ENCODE measurements at places on chromosomes 16 and 17. TPM values are rescaled to one million over a fixed set of nuclear protein-coding genes. Genes with fewer than 3 reads are reported as not detected.
A peak's percentile ranks its signal among the peaks of the same experiment; 100 is the strongest.

DNA sequence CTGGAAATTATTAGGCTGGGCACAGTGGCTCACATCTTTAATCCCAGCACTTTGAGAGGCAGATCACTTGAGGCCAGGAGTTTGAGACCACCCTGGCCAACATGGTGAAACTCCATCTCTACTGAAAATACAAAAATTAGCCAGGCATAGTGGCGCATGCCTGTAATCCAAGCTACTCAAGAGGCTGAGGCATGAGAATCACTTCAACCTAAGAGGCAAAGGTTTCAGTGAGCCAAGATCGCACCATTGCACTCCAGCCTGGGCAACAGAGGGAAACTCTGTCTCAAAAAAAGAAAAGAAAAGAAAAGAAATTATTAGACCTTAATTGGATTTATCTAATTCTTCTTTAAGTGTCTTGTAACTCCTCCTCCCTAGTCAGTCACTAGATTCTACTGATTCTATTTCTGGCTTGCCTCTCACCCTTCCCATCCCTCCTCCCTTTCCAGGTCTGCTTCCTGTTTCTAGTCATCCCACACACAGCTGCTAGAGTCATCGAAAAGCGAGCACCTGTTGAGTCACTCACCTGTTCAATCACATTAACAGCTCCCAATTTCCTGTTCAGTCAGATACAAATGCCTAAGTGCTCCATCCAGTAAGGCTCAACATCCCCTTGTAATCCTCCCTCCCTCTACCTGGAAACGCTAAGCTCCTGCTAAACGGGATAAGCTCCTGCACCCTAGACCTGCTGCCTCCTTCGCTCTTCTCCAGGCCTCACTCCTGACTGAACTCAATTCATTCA lies 34.6 kb downstream of the ERN1 start:
- H3K36me3 ChIP-seq = no peaks in the 10 kb centered on the region
- no peak for DNase-seq
- no peaks in the 10 kb centered on the region for H3K4me1 ChIP-seq
- H3K27ac ChIP-seq = no peak overlapping the region
- no peaks in the 10 kb centered on the region for H3K27me3 ChIP-seq

- no peaks in the 10 kb centered on the region for H3K36me3 ChIP-seq
- no peaks in the 10 kb centered on the region for H3K27me3 ChIP-seq
- H3K27ac ChIP-seq = no peak overlapping the region
- DNase-seq = no peak
Measured at GRCh38 chr17:20171741-20172365, 162.7 kb downstream of the SPECC1 start.

DNA sequence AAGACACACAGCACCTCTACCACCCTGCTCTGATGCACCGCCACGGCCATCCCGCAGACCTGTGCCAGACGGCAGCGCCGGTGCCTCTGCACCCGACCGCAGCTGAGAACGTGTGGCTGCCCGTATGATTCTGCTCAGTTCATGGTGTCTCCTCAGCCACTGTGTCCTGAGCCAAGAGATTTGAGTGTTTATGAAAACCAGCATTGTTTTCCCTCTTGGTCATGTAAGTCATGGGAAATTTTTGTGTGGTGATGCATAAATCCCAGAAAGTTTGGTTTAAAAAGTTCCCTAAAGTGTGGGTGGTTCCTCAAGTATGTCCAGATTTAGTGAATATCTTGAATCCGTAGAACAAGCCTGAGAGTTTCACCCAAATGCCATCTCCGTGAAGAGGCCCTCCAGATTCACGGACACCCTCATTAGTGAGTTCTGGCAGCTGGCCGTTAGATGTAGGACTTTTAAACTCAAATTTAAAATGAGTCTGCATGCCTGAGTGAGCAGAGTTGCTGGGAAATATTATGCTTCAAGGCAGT lies 57.6 kb downstream of the CDRT4 start:
- DNase-seq = peak; percentile 97
- H3K36me3 ChIP-seq = no peaks in the 10 kb centered on the region
- H3K27me3 ChIP-seq = no peaks in the 10 kb centered on the region
- peaks cover 15% of the 10 kb centered on the region for H3K4me1 ChIP-seq
- peak overlapping the region; percentile 80 for H3K27ac ChIP-seq

- no peak overlapping the region for H3K27ac ChIP-seq
- H3K4me3 ChIP-seq = no peak overlapping the region
- H3K27me3 ChIP-seq = no peaks in the 10 kb centered on the region
- H3K36me3 ChIP-seq = peaks cover 22% of the 10 kb centered on the region
- DNase-seq = no peak
Measured at GRCh38 chr16:89290472-89290871, 73.0 kb downstream of the ZNF778 start.

DNA sequence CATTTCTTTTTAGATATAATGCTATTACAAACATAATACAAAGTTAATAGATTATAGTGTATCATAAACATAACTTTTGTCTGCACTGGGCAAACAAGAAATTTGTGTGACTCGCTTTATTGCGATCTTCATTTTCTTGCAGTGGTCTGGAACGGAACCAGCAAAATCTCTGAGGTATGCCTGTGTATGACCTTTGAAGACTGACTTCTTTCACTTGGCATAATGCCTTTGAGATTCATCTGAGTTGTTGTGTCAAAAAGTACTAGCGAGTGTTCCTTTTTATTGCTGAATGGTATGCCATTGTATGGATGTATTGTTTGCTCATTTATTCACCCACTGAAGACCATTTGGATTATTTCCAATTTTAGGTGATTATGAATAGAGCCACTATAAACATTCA lies 69.2 kb downstream of the TANC2 start:
- DNase-seq = peak; percentile 85
- H3K27me3 ChIP-seq = no peaks in the 10 kb centered on the region
- H3K36me3 ChIP-seq = no peaks in the 10 kb centered on the region
- H3K4me1 ChIP-seq = no peaks in the 10 kb centered on the region
- no peak overlapping the region for H3K27ac ChIP-seq

- no peak overlapping the region for H3K4me3 ChIP-seq
- no peaks in the 10 kb centered on the region for H3K36me3 ChIP-seq
- H3K4me1 ChIP-seq = no peaks in the 10 kb centered on the region
- H3K27ac ChIP-seq = no peak overlapping the region
- DNase-seq = no peak
Measured at GRCh38 chr17:81941484-81942166, 4.5 kb upstream of the PYCR1 start.

- no peaks in the 10 kb centered on the region for H3K27me3 ChIP-seq
- no peaks in the 10 kb centered on the region for H3K36me3 ChIP-seq
- H3K4me3 ChIP-seq = no peak overlapping the region
- H3K27ac ChIP-seq = no peak overlapping the region
Measured at GRCh38 chr17:28959471-28959871, 8.2 kb upstream of the PHF12 start.

- no peaks in the 10 kb centered on the region for H3K27me3 ChIP-seq
- no peak overlapping the region for H3K27ac ChIP-seq
- no peak for DNase-seq
Measured at GRCh38 chr17:77437747-77438146, 297.0 kb downstream of the SEC14L1 start.

DNA sequence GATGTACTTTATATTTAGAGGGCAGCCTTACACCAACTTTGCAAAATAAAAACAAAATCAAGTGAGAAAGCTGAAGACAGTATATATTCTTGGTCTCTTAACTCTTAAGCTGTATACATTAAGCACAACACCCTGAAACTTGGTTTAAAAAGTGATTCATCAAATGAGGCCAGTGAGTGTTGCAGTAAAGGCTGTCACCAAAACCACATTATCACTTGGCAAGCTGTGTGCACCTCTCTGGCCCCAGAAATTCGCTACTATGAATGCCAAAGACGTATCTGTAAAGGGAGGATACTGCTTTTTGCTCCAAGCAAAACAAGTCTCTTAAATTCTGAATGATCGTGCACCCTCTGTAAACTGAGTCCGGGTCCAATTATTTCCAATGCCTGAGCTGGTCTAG lies 163.9 kb downstream of the ZFHX3 start:
- no peak overlapping the region for H3K4me3 ChIP-seq
- H3K4me1 ChIP-seq = peaks cover 4% of the 10 kb centered on the region
- H3K27me3 ChIP-seq = no peaks in the 10 kb centered on the region

GRCh38 chr17:55806745-55807495 lies 56.1 kb downstream of the PCTP start:
- no peaks in the 10 kb centered on the region for H3K36me3 ChIP-seq
- DNase-seq = no peak
- no peaks in the 10 kb centered on the region for H3K4me1 ChIP-seq
- no peak overlapping the region for H3K27ac ChIP-seq

DNA sequence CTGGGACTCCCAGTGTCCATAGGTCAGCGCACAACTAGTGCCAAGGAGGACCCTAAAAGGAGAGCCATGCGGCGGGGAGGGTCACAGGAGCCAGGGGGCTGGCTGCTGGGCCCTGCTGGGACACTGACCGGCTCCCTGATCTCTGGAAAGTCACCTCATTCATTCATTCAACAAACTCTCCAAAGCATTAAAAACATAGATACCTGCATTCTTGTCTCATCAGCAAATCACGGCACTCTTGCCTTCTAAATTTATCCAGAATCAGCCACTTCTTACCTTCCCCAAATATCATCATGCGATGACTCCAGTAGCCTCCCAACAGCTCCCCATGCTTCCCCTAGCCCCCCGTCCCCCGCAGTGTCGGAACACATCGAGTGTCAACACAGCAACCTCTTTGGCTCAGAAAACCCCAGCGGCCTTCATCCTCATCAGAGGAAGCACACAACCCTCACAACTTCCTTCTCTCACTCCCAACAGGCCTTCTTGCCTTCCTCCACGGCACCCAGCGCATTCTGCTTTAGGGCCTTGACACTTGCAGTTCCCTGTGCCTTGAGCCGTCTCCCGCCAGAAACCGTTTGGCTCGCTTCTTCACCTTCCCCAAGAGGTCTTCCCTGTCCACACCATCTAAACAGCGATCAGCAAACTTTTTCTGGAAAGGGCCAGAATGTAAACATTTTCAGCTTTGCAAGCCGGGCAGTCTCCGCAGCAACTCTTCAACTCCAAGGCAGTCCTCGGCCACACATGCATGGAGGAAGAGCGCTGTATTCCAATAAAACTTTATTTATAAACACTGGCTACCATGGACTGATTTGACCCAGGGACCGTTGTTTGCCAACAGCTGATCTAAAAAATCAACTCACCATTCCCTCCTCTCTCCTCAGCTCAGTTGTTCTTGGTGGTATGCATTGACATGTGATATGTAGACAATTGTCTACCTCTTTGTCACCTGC lies 119.5 kb upstream of the TNRC6C start:
- no peaks in the 10 kb centered on the region for H3K36me3 ChIP-seq
- no peak overlapping the region for H3K27ac ChIP-seq
- no peak overlapping the region for H3K4me3 ChIP-seq
- H3K27me3 ChIP-seq = no peaks in the 10 kb centered on the region
- no peaks in the 10 kb centered on the region for H3K4me1 ChIP-seq
- no peak for DNase-seq

- no peak for DNase-seq
- H3K27me3 ChIP-seq = no peaks in the 10 kb centered on the region
- H3K36me3 ChIP-seq = no peaks in the 10 kb centered on the region
- H3K4me1 ChIP-seq = peaks cover 5% of the 10 kb centered on the region
Measured at GRCh38 chr17:33233811-33234177, 59.3 kb downstream of the ASIC2 start.

Gene NPIPA2
- total RNA-seq = 0.77 TPM

- no peak for DNase-seq
- H3K27ac ChIP-seq = no peak overlapping the region
- no peaks in the 10 kb centered on the region for H3K27me3 ChIP-seq
Measured at GRCh38 chr16:4609200-4610010, 5.3 kb downstream of the UBALD1 start.

GRCh38 chr16:63719926-63720325 lies 1401.9 kb downstream of the CDH11 start:
- no peak overlapping the region for H3K4me3 ChIP-seq
- H3K4me1 ChIP-seq = no peaks in the 10 kb centered on the region
- no peak overlapping the region for H3K27ac ChIP-seq

- no peaks in the 10 kb centered on the region for H3K4me1 ChIP-seq
- H3K4me3 ChIP-seq = no peak overlapping the region
- H3K27ac ChIP-seq = no peak overlapping the region
- H3K36me3 ChIP-seq = no peaks in the 10 kb centered on the region
Measured at GRCh38 chr16:19094542-19095365, 19.0 kb upstream of the ITPRIPL2 start.

Data from fibroblast of lung (primary cell).